ENCODE measurements at places on chromosomes 7 and 10. TPM values are rescaled to one million over a fixed set of nuclear protein-coding genes. Genes with fewer than 3 reads are reported as not detected.

ESYT2 gene
- 94.4 TPM for total RNA-seq

ANKRD61 gene
- total RNA-seq: not detected

CYP26C1 gene
- total RNA-seq: under 0.01 TPM

DEPP1 gene
- 22.6 TPM for total RNA-seq

GBX1 gene
- total RNA-seq: not detected

CPA4 gene
- total RNA-seq: 25.9 TPM

OR13A1 gene
- not detected for total RNA-seq

TSPAN33 gene
- 1.3 TPM for total RNA-seq

GRM8 gene
- 0.14 TPM for total RNA-seq

RAPGEF5 gene
- 1.1 TPM for total RNA-seq

FOXI2 gene
- not detected for total RNA-seq

CARD11 gene
- 0.43 TPM for total RNA-seq

EBF3 gene
- 3.7 TPM for total RNA-seq

SFRP5 gene
- total RNA-seq: not detected

FRG2B gene
- total RNA-seq: not detected

All from smooth muscle cell of bladder (primary cell).